Activated CD8-positive, alpha-beta memory T cell treated with anti-CD3 and anti-CD28 coated beads for 48 hours (primary cell): ENCODE measurements at places on chromosomes 12 and 14.

DNA sequence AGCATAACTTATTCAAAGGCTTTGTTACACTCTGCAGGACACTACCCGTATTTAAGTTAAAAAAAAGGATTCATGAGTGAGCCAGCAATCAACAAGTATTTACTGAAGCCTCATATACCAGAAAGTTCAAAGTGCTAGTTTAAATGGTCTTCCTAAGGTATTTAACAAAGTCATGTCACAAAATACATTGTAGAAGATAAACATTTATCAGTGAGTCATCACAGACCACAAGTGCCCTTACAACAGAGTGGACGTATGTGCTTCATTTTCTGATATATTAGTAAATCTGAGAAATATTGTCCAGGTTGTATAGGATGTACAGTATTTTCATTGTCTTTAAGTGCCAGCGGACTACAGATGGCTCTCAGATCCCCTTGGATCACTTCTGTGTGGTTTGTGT is 24.2 kb downstream of the FLRT2 start:
- no peak for DNase-seq

DNA sequence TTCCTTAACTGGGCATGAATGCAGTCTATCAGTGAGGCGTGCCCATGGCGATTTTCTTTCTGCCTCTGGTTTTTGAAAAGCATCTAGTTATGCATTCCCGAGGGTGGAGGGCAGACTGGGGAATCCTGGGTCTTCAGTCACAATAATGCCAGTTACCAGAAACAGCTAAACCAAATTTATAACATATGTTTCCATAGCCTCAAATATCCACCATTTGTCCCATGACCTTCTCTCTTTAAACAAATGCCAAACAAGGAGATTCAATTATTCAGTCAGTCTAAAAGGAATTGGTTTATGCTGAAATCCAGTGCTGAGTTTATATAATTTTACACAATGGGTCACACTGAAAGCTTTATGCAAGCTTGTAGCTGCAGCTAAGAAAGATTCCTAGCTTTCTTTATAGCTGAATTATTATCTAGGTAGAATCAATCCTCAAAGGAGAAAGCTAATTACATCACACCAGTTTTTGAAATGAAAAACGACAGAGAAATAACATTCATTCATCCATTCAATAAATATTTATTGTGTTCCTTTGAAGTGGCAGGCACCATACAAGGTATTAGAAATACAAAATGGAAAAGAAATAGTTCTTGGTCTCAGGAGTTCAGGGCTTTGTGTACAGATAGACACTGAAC is 131.3 kb upstream of the RAP1B start:
- no peak for DNase-seq

GRCh38 chr12:58443273-58443980 is 476.9 kb downstream of the LRIG3 start:
- DNase-seq: no peak

DNA sequence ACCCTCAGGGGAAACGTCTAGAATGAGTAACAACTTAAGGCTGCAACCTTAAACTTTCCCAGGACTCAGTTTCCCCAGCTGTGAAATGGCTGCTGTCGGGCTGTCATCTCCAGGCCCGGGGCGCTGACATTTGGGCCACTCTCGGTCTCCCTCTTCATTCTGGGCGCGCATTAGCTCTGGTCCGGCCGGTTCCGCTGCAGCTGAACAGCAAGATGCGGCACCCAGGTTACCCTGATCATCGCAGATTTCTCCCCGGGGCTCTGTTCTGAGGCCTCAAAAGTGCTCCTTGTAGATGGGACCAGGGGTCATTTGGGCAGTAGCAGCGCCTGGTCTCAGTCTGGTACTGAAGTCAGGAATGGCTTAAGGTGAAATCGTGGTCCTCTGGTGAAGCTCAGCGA is 890 bp upstream of the BCL7A start:
- DNase-seq: no peak

DNA sequence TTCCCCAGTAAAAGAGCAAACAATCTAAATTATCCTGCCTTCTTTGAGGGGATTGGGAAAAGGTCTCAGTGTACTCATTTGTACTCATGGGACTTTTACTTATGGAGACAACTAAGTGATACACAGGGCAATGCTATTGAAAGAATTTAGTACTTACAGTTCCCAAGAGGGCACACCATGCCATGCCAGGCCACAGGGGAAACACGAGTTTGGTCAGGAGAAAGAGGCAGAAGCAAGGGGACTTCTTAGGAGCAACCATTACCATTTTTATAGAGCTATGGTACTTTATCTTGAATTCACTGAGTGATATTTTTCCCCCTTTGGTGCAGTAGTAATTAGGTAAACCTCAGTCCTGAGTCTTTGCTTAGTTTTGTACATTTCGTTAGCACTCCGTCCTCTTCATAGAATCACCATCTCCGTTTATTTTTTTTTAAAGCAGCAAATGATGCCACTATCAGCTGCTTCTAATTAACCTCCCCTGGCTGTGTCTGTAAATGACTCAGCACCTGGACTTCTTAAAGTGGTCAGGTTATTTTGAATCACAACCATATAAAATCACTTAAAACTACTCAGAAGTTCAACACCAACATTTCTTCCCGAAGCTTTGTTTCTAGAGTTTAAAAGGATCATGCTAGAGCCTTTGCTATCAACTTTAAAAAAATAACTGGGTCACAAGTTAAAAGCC is 5.9 kb upstream of the WASHC3 start:
- DNase-seq: no peak
